ENCODE measurements at places on chromosomes 2 and 18.

DNA sequence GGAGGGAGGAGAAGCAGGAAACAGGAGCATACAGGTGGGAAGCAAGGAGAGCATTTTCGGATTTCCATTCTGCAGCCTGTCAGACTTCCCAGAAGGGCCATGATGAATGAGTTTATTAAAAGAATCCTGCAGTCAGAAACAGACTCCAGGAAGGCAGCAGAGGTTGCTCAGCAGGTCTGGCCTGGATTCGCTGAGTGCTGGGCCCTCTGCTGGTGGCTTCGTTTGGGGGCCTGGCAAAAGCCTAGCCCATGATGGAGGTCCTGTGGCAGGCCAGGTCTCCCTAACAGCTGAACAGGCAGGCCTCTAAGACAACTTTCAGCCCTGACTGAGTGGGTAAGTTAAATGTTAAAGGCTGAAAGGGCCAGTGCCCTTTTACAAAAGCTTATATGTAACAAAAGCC lies 108.2 kb upstream of the CAPN13 start:
- no peak for DNase-seq

DNA sequence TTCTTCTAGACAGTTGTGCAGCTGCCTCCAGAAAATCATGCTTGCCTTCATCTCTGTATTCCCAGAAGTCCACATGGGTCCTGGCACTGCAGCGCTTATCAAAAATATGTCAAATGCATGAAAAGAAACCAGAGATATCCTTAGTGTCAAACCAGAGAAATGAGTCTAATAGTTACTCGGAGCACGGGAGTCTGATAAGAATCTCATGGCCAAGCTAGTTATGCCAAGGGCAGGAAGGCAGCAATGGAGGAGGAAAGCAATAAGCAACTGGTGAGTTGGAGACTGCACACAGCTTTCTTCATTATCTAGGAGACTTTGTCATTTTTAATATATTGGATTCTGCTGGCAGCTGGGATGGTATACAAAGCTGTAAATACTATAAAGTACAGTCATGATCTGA lies 38.6 kb downstream of the TRIB2 start:
- DNase-seq, result no peak

GRCh38 chr2:1591978-1592907 lies 152.1 kb downstream of the PXDN start:
- DNase-seq, result no peak

DNA sequence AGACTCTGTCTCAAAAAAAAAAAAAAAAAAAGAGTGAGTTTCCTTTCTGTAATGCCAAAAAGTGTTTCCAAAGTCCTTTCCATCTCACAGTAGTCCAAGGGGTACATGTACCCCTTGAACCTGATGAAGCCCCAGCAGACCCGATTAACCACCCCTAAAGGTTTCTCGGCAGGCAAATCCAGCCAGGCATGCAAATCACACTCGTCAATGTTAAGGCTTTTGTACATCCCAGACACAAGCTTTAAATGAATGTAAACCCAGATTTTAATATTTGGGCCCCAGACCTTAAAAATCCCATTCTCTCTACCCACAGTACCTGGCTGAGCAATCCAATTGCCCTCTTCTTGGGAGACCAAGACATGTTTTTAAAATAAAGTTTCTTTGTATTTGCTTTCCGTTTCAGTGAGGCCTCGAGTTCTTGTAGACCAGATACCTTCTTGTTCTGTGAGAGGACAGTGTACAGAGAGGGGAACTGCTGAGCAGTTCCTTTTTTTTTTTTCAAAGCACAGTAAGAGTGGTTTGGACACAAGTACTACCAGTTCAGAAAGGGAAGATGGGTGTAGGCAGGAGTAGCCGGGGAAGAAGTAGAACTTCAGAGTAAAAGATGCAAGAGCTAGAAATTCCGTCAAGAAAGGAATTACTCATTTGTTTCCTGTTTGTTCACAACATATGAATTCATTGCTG lies at the start of gene NLRC4:
Gene NLRC4, minus strand, starts transcription at position 465 of the 684 bp plus-strand sequence. CDS start 8,111 bp downstream, outside the sequence.
- no peak for DNase-seq

DNA sequence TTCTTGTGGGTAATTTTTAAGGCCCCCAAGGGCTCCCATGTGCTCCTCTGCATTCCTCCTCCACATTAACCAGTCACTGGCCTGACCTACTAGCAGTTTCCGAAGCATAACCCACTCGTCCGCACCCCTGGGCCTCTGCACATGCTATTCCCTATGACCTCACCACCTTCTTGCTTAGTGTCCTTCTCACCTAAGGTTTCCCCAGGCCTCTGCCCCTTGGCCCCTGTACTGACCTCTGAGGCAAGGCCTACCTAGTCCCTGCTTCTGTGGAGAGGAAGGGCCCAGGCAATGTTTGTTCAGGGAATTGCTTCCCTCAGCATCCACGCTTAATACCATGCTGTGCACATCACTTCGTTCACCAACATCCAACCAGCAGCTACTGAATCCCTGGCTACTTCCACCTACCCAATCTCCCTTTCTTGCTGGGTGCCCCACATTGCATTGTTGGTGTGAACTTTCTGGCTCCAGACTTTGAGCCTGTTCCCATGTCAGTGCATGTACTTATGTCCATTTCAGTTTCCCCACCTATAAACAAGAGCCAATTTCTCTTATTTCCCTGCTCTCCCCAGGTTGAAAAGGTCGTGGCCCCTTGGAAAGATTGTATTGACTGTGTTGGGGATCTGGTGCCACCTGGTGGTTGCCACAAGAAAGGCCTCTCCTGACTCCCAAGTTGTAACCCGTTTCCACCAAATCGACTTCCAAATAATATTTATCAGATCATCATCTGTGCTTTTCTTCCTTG lies 19.2 kb upstream of the TMEM177 start:
- no peak for DNase-seq

- no peak for DNase-seq
Observed at GRCh38 chr18:22639026-22639463, 221.3 kb upstream of the CTAGE1 start.

- DNase-seq, result no peak
Observed at GRCh38 chr2:75047189-75047991, 88.9 kb downstream of the POLE4 start.

- no peak for DNase-seq
Observed at GRCh38 chr2:121095257-121096080, 189.5 kb downstream of the TFCP2L1 start.

GRCh38 chr2:133667085-133667484 lies 98.8 kb upstream of the NCKAP5 start:
- no peak for DNase-seq

DNA sequence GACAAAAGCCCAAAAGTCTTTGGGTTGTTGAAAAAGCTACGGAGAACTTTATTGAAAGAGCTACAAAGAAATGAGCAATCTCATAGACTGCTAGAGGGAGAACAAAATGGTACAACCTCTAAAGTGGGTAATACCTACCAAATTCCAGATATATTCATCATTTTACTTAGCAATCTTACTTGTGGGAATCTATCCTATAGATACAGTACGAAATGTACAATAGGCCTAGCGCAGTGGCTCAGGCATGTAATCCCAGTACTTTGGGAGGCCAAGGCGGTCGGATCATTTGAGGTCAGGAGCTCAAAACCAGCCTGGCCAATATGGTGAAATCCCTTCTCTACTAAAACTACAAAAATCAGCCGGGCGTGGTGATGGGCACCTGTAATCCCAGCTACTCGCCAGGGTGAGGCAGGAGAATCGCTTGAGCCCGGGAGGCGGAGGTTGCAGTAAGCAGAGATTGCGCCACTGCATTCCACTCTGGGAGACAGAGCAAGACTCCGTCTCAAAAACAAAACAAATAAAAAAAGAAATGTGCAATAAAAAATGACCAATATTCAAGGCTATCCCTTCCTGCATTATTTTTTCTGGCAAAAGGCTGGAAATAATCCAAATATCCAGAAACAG lies 10.1 kb downstream of the EXOC6B start:
- no peak for DNase-seq

GRCh38 chr18:23207191-23207955 lies 72.1 kb downstream of the CABLES1 start:
- DNase-seq, result no peak

GRCh38 chr2:135914485-135914884 lies 38.2 kb upstream of the MCM6 start:
- no peak for DNase-seq

DNA sequence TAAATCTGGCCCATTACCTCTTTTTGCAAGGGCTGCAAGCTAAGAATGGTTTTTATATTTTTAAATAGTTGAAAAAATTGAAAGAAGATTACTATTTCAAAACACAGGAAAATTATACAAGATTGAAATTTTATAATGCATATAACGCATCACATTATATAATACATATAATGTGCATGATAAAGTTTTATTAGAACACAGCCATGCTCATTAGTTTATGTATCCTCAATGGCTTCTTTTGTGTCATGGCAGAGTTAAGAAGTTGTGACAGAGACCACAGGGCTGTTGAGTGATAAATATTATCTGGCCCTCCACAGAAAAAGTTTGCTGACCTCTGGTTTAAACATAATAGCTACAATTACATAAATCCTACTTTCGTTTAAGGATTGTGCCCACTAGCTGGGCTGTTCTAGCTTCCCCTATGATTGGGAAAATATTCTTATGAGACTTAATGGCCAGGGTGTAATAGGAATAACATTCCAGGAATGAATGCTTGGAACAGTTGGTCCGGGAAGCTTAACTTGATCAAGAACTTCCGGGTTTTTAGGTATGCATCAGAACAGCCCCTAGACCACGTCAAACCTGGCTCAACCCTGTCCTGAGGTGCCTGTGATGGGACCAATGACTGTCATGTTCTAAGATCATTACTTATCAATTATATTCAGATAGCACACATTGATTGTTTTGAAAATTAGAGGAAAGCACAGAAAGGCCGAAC lies 98.7 kb upstream of the LPIN2 start:
- no peak for DNase-seq

DNA sequence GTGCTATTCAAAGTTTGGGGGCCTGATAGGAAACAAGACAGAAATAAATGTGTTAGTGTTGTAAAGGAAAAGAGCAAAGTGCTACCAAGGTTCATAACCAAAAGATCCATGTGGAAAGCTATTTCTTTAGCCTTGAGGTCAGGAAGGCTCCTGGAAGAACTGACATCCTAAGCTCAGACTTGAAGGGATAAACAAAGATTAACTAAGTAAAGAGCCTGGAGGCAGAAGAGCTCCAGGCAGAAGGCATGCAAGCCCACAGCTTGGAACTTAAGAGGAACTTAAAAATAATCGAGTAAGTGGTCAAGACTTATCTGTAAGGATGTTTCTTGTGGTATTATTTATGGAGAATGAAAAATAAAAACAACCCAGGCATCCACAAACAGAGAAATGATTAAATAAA lies 245.0 kb upstream of the MGAT5 start:
- no peak for DNase-seq

DNA sequence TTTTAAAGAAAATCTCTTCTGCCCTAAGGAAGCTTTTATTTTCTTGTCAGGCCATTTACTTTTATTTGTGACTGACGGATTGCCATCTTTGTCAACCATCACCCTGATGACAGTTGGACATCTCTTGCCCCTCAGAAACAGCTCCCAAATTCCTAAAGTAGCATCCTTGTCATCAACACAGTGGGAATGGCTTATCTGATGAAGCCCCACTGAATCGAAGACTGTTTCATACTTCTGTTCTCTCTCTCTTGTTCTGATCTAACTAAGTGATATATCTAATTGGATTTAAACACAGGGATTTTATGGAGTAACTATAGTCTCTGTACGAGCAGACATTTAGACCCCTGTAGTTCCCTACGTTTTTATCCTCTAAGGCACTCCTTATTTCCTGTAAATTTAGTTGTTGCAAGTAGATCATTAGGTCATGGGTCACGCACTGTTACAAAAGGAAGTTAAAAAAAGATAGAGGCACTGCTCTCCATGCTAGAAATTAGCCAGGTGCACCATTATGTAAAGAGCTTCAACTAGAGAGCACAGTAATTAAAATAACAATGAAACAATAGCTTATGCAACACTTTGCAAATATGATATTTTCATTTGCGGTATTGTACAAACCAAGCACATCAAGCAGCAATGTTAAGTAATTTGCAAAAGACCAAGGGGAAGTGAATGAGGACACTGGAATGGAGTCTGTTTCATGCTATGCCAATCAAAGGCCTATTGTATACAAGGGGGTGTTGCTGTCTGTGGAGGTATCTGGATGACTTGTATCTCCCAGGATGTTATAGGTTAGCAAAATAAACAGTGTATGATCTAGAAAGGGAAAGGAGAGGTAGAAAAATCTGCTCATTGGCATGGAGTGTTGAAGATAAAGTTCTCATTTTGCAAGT lies 284.7 kb downstream of the LRRTM1 start:
- no peak for DNase-seq

DNA sequence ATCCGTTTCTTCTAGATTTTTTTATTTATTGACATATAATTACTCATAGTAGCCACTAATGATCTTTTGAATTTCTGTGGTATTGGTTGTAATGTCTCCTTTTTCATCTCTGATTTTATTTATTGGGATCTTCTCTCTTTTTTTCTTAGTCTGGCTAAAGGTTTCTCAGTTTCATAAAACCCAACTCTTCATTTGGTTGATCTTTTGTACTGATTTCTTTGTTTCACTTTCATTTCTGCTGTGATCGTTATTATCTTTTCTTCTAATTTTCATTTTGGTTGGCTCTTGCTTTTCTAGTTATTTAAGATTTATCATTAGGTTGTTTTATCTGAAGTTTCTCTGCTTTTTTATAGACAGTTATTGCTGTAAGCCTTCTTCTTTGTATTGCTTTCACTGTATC lies 463.6 kb upstream of the CRIM1 start:
- DNase-seq, result no peak

- no peak for DNase-seq
Observed at GRCh38 chr18:23689031-23689615, at the start of gene LAMA3. TSS of gene LAMA3 (plus strand) at chr18:23689453. CDS start at chr18:23689684, 231 bp downstream.

DNA sequence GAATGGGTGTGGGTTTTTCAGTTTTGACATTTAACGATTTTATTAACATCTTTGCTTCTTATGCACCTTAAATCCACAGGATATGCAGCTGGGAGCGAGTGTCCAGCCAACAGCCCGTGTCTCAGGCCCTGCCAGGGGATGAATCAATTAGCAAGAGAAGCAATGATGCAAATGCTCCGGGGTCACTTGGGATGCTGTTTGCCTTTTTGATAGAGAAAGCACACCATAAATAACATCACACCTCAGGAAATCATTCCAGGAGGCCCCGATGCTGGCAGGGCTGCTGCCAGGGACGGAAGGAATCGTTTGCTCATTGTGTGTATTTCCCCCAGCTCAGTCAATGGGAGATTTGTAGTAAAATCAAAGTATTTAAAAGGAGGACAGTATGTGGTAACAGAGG lies 394.0 kb upstream of the HNRNPA3 start:
- no peak for DNase-seq

GRCh38 chr2:229974266-229974665 lies 52.0 kb downstream of the FBXO36 start:
- DNase-seq, result no peak

GRCh38 chr18:59954241-59954640 lies 54.4 kb downstream of the PMAIP1 start:
- no peak for DNase-seq

DNA sequence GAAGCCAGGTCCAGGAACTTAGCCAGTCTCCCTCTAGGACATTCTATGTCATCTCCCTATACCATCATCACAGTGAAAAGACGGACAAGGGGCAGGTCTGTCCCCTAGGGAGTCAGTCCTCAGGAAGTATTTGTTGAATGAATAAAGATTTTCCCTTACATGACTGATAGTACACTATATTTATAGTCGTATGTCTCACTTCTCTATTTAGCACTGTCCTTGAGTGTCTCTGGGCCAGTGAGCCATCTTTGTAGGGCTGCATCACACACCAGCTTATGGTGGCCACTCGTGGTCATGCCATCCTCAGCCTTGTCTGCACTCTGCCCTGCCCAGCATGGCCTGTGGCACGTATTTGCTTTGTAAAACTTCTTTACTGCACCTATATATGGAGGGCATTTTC lies 25.8 kb downstream of the PTPN18 start:
- no peak for DNase-seq

All from stimulated activated CD8-positive, alpha-beta memory T cell treated with anti-CD3 and anti-CD28 coated beads, Interleukin-12 subunit alpha, Interleukin-12 subunit beta, amount 100 ng/mL, for 4 hours (primary cell).